ENCODE measurements at places on chromosomes 16 and 17.

- no peak for DNase-seq
Measured at GRCh38 chr17:82593590-82594087, 54.6 kb downstream of the WDR45B start.

DNA sequence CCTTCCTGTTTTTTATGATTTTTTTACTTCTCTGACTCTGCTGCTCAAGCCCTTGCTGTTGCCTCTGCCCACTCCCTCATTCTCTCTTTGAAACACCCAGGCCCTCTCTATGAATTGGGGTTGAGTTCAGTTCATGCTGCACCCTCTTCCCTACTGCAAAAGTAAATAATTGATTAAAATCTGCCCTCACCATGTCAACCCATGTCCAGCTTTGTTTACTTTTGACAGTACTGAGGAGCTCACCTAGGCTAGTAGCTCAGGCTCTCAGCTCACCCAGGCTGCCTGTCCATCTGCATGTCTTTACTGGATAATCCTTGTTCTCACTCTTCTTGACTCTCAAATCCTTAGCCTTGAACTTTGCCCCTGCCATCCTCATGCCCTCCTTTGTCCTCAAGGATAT lies 95.2 kb downstream of the SPACA3 start:
- DNase-seq, result no peak

DNA sequence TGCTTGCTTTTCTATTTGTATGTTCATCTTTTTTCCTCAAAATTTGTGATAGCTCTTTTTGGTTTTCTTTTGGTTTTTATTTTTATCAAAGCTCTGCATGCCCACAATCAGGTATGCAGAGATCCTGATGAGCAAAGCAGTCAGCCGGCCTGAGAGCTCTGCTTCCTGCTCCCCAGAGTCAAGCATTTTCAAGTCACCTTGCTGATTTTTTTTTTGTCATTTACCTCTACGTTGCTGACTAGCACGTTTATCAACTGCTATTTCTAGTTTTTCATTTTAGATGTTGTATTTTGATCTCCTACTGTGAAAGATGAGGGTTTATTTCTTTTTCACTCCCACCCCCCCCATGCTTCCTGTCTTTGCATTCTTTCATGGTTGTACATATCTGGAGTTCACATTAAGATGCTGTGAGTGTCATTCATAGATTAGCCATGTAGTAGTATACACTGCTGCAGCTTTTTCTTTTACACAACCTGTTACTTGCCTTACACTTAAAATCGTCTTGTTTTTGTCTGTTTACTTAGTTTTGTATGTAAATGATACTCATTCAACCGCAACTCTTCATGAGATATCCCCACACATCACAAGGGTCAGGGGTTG lies 196.2 kb downstream of the LGALS9B start:
- no peak for DNase-seq

- DNase-seq, result no peak
Measured at GRCh38 chr17:66240013-66240412, 10.8 kb upstream of the APOH start.

- no peak for DNase-seq
Measured at GRCh38 chr16:53821957-53822625, 118.1 kb downstream of the FTO start.

DNA sequence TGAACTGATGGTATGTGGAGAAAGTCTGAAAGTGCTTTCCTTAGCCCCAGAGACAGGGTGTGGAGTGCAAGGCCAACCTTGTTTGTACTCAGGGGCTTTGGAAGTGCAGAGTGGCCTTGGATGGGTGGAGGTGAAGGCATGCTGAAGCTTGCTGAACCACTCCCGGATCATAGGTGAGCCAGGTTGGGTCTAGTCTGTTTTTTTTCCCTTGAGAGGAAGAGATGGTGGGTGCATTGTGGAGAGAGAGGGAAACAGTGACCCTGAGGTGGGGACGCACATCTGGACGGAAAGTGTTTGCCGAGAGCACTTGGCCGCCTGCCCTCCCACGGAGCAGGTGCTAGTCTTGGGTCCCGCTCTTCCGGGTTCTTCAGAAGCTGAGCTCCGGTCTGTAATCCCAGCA lies 12.5 kb downstream of the ABAT start:
- DNase-seq, result no peak

- DNase-seq, result no peak
Measured at GRCh38 chr16:28087140-28087660, 23.7 kb upstream of the GSG1L start.

DNA sequence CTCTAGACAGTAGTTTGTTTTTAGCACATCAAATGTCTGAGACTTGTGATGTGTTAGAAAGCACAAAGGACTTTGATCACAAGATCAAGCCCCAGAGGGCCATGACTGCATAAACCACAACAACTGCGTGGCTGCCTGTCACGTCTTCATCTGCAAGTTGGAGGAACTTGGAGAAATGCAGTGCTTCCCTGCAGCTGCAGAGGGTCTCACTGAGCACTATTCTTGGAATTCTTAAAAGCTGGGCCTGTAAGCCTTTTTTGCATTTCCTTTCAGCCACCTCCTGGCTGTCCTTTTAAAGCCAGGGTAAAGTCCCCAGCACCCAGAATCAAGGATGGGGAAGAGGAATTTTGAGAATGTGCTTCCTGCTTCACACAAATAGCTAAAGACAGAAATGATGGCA lies 431.3 kb downstream of the MAF start:
- no peak for DNase-seq

GRCh38 chr16:14306485-14307058 lies 235.5 kb downstream of the MRTFB start:
- no peak for DNase-seq

GRCh38 chr16:58137581-58137980 lies 8.4 kb upstream of the CFAP20 start:
- DNase-seq, result no peak

GRCh38 chr16:50681021-50681885 lies at the start of gene SNX20:
Gene SNX20, minus strand, starts transcription at chr16:50681312. Its CDS starts 3,786 bp downstream, at chr16:50677526.
- peak; percentile 56 for DNase-seq

DNA sequence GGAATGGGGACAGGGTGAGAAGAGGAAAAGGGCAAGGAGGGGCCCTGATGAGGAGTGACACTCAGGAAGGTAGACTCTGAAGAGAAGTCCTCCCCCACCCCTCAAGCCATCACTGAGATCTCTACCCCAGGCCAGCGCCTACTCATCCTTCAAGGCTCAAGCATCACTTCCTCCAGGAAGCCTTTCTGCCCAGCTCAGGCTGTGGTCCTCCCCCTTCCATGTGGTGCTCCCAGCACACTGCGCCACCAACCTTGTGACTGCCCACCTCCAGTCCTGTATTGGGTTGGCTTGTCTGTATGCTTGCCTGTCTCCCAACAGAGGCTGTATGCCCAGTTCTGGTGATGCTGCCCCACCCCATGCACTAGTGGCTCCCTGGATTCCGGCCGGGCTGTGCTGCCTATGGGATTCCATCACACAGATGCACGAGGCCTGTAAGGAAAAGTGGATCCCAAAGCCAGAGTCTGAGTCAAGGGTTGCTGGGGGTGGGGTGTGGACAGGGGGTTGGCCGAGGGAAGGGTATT lies 19.8 kb upstream of the ZFP90 start:
- no peak for DNase-seq

- no peak for DNase-seq
Measured at GRCh38 chr17:82170412-82170961, 42.2 kb downstream of the CCDC57 start.

- DNase-seq, result no peak
Measured at GRCh38 chr16:69706256-69706974, 19.9 kb downstream of the NQO1 start.

GRCh38 chr16:49116873-49117272 lies 164.8 kb downstream of the CBLN1 start:
- DNase-seq, result no peak

- DNase-seq, result peak; percentile 39
Measured at GRCh38 chr17:50117202-50118051, 12.5 kb downstream of the SAMD14 start.

DNA sequence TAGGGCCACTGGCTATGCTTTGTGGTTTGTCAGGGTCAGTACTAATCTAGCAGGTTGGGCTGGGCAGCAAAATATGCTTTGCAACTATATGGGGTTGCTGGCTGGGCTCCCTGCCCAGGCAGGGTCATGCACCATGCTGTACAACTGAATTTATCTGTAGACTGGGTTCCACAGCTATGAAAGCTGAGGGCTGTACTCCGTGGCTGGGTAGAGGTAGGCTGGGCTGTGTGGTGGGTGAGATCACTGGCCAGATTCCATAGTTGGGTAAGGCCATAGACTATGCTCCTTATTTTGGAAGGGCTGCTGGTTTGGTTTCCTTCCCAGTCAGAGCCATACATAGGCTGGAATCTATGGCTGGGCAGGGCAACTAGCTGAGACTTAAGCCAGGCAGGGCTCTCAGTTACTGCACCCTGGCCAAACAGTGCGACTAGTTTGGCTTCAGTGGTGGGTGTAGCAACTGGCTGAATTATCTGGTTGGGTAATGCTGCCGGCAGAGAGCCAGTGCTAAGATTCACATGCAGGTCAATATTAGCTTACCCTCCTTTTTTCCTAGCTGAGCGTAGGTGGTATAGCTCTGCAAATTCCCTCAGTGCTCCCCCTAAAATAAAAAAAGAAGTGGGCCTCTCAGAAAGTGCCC lies 769.1 kb upstream of the CDH8 start:
- no peak for DNase-seq

DNA sequence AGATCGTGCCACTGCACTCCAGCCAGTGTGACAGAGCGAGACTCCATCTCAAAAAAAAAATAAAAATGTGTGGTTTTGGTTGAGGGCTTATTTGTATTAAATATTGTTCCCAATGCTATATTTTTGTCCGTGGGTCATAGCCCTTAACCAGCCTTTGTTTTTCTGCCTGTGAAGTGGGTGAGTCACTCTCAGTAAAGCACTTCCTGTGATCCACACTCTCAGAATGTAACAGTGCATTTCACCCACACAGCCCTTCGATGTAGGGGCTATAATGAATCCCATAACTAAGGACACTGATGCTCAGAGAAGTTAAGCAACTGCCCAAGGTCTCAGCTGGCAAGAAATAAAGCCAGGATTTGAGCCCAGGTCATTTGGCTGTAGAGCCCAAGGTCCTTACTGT lies 34.7 kb upstream of the POLR3E start:
- no peak for DNase-seq

- DNase-seq, result peak; percentile 57
Measured at GRCh38 chr16:17364319-17365210, 106.2 kb downstream of the XYLT1 start.

GRCh38 chr17:48002266-48002915 lies 31.5 kb downstream of the CDK5RAP3 start:
- no peak for DNase-seq

DNA sequence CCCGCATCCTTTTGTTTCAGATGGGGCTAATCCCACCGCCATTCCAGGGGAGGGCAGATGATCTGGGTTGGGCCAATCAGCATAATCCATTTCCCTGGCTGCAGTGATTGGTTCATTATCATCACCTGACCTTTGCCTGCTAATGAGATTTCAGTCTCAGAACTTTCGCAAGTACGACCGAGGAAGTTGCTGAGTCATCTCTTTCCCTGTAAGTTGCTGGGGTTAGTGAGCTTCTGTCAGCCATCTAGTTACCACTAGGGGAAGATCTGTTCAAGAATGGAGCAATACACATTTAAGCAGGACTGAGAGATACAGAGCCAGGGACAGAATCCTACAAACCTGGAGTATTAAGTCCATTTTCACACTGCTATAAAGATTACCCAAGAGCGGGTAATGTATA lies 65.3 kb upstream of the NUDT7 start:
- no peak for DNase-seq

- no peak for DNase-seq
Measured at GRCh38 chr17:48322060-48322459, 108.0 kb downstream of the SKAP1 start.

Measured in effector memory CD4-positive, alpha-beta T cell (primary cell).